Epithelial cell of prostate (primary cell): ENCODE measurements at places on chromosomes 6 and 20.

DNA sequence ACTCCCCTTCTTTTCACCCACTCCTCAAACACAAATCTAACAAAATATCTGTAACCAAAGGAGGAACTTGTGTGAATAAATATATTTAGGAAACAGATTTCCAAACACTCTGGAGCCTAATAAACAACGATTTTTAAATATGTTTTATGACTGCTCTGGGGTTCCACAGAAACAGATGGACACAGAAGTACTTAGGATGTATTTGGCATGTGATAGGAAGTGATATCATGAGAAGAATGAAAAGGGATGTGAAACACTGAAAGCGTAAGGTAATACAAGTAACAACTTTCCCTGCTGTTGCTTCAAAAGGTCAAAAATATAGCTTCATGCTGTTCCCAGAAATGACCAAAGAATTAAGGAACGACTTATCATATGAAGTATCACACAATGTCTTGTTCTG lies 26.1 kb upstream of the ENPP1 start:
- DNase-seq: no peak

- DNase-seq: no peak
Measured at GRCh38 chr6:57216235-57217101, 5.6 kb downstream of the RAB23 start.

DNA sequence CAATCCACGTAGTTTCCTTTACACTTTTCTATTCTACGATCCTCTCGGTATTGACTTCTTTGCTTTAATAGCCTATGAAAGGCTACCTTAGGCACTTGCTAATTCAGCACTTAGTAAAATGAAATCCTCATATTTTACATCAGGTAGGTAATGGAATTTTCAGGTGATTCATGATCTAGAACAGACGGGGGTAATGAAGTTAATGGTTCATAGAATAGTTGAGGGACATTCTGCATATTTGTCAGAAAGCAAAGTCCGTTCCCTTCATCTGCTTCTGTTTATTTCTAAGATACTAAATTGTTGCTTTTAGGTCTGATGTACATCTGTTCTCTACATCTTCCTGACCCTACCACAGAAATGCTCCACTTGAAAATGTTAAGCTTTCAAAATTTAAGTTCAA lies 431.7 kb downstream of the CDKAL1 start:
- no peak for DNase-seq

- DNase-seq: no peak
Measured at GRCh38 chr6:26607434-26608230, 10.9 kb downstream of the ABT1 start.

GRCh38 chr6:165659945-165660856 lies 2.8 kb downstream of the PDE10A start:
- DNase-seq: no peak
